Activated CD8-positive, alpha-beta memory T cell treated with anti-CD3 and anti-CD28 coated beads, Interleukin-2, amount 50 U/mL, for 4 hours (primary cell): ENCODE measurements at places on chromosomes 6 and 20.

- DNase-seq: no peak
These were observed 90.3 kb upstream of the CLDN20 start for GRCh38 chr6:155173488-155173887.

GRCh38 chr6:12967686-12968085 is 251.1 kb downstream of the PHACTR1 start:
- no peak for DNase-seq

- DNase-seq: no peak
These were observed 13.3 kb downstream of the NFATC2 start for GRCh38 chr20:51529081-51529681.

GRCh38 chr6:113697632-113698410 is 159.3 kb upstream of the MARCKS start:
- no peak for DNase-seq

GRCh38 chr20:63810730-63811490 is 20.2 kb downstream of the ZBTB46 start:
- DNase-seq: no peak

DNA sequence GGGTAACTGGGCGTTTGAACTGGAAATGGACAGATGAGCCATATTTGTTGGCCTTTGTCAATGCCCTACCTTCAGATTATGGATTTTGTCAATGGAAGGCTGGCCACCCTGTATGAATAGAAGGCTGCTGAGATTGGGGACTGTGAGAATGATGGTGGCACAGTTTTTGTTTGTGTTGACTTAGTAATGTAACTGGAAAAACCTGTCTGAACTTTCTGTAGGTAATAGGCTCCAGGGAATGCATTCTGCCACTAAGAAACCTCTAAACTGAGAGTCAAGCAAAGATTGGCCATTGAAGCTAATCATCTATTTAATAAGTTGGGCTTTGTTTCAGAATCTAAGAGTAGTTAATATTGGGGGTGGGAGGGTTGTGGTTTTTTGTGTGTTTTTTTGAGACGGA is 97.5 kb downstream of the FOXO3 start:
- DNase-seq: no peak

DNA sequence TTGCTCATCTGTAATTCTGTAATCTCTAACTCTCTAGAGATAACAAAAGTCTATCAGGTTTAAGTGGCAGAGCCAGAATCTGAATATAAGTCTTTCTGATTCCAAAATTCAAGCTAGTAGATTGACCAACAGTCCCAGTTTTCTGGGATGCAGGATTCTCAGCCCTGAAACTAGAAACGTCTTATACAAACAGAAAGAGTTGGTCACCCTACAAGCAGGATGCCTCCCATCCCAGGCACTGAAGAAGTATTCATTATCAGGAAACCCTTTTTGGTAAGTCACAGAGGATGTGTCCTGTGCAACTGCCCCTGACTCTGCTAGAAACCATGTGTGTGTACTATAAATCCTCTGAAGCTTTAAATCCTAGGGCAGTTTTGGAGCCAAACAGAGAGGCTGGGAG is 135.0 kb downstream of the CARMIL1 start:
- no peak for DNase-seq

DNA sequence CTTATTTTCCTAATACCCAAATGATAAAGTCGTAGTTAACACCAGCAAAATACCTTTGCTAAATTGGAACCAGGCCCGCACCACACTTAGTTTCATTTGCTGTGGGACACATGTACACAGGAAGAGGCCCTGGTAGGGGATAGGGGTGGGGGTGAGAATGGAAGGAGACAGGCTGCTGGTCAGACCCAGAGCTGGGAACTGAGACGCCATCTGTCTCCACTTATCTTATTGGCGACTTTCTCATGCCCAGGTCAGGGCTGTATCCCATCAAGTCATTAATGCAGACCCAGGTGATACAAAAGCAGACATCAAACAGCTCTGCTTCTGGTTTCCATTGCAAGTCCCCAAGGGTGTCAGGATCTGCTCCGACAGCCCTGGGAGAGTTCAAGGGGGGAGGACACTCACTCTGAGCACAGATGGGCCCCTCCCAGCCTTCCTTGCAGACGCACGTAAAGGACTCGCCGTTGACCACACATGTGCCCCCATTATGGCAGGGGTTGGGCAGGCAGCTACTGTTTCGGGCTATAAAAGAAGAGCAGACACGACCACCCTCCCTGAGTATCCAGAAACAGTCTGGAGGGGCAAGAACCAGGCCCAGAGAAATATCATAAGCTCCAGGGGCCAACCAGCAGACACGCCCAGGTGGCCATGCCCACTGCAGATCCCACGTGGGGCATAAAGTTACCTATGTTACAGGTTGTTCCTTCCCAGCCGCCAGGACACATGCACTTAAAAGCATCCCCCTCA is 29.2 kb downstream of the JAG1 start:
- DNase-seq: no peak

DNA sequence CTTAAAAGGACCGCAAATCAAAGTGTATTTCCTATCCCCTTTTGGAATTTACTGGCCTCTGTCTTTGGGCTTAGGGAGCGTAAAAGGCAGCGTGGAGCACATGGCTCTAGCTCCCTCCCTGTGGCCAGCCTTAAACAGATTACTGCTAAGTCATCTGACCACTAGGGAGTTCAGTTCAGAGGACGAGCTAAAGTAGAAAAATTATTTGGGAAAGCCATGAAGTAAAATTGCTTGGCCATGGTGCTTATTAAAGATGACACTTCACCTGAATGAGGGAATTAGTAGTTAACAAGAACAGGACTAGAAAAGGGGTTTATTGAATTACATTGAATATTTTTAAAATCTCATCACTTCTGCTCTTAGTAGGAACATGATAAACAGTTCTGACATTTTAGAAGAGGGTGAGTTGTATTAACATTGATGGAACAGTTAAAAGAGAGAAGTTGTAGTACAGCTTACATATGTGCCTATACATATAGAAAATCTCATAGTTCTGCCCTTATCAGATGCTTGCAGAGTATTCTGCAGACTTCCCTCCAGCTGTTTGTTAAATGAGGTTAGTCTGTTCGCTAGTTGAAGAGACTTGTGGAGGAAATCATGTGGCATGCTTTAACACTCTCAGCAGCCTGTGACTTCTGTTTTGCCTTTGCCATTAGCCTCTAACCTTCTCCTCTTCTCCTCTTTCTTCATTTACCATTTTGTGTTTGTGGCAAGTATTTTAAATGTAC is 31.2 kb upstream of the MAPK13 start:
- no peak for DNase-seq

DNA sequence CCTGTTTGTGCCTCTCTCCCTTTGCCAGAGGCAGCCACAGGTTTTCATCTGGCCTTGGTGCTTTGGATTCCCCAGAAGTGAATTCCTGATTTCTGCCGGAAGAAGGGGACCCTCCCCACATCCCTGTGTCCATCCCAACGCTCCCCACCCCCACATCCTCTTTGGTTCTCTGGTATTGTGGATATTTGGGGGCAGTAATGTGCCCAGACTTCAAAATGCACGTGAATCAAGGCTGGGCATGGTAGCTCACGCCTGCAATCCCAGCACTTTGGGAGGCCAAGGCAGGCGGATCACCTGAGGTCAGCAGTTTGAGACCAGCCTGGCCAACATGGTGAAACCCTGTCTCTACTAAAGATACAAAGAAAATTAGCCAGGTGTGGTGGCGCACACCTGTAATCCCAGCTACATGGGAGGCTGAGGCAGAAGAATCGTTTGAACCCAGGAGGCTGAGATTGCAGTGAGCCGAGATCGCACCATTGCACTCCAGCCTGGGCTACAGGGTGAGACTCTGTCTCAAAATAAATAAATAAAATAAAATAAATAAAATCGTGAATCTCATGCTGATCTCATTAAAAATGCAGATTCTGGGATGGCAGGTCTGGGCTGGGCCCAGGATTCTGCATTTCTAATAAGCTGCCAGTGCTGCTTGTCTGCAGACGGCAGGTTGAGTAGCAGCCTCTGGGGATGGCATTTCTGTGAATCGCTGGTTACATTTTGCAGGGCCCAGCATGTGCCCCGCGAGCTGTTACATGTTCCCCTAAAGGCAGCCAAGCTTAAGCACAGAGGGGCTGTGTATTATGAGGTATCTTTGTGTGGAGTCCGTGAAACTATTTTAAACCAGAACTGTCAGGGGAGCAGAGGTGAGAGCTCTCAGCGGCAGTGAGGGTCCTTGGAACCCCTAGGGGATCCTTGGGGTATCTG is 49.0 kb downstream of the SYNJ2 start:
- no peak for DNase-seq

GRCh38 chr20:48538856-48539255 is 288.9 kb downstream of the PREX1 start:
- DNase-seq: no peak

- no peak for DNase-seq
These were observed 169.1 kb upstream of the SHLD1 start for GRCh38 chr20:5580940-5581708.

DNA sequence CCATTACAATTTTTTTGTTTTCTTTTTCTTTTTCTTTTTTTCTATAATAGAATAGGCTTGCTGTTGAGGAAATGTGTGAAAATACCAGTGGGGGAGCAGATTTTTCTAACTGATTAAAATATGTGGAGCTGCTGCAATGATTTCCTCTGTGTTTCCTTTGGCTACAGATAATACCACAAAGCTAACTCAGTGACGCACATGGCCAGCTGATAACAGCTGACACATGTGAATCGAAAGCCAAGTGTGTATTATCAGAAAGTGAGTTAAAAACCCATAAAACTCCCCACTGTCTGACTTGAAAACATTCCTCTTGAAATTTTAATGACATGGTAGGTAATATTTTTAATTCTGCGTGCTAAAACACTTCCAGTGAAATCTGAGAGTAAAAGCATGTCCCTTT is 70.8 kb upstream of the AHI1 start:
- DNase-seq: peak; percentile 22

GRCh38 chr20:6140947-6141346 is 18.1 kb upstream of the FERMT1 start:
- no peak for DNase-seq

GRCh38 chr6:36679043-36679833 is 724 bp downstream of the CDKN1A start:
- DNase-seq: peak; percentile 34

DNA sequence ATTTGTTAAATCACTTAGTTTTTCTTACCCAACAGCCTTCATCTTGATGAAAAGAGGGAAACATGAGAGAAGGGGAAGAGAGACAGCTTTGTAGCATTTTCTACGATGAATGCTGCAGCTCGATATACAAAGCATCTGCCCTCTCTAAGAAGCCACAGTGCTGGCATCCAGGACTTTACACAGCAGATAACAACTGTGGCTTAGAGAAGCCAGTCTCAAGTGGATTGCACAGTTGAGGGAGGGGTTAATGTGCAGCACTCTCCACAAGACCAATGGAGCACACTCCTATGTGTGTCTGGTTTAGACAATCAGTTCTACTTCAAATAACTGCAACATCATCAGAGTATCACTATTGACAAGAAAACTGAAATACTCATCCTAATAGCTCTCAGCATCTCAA is 5.8 kb downstream of the C6orf120 start:
- no peak for DNase-seq

- DNase-seq: no peak
These were observed 136.9 kb downstream of the CD83 start for GRCh38 chr6:14254505-14254904.

DNA sequence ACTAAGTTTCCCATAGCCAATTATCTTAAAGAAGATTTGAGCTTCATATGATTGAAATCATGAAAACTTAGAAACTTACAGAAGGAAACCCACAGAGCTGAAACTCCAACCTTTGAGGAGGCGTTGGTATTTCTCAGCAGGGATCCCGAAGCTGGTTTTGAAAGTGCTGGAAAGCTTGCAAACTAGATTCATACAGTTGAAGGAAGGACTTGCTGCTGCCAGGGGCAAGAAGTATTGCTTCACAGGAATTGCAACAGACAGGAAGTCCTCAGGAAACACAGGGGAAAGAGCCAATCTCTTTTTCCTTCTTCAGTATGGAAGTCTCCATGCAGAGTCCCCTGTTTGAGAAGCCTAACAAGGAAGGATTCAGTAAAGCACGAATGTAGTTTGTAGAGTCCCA is 419.7 kb downstream of the CD109 start:
- no peak for DNase-seq
